Skeletal muscle cell (primary cell): ENCODE measurements at places on chromosomes 1 and 21.
A peak's percentile ranks its signal among the peaks of the same experiment; 100 is the strongest.

- no peak for DNase-seq
Observed at GRCh38 chr1:207155028-207155427, 51.0 kb downstream of the C4BPA start.

GRCh38 chr1:198937231-198938031 is 298.6 kb downstream of the PTPRC start:
- DNase-seq = peak; percentile 85

GRCh38 chr21:21213297-21213696 is 215.1 kb downstream of the NCAM2 start:
- DNase-seq = no peak

GRCh38 chr1:62689524-62689923 is 1.3 kb upstream of the DOCK7 start:
- DNase-seq = no peak

- no peak for DNase-seq
Observed at GRCh38 chr1:92538048-92538412, 51.3 kb upstream of the GFI1 start.

- no peak for DNase-seq
Observed at GRCh38 chr1:60678391-60678790, 404.0 kb upstream of the NFIA start.

DNA sequence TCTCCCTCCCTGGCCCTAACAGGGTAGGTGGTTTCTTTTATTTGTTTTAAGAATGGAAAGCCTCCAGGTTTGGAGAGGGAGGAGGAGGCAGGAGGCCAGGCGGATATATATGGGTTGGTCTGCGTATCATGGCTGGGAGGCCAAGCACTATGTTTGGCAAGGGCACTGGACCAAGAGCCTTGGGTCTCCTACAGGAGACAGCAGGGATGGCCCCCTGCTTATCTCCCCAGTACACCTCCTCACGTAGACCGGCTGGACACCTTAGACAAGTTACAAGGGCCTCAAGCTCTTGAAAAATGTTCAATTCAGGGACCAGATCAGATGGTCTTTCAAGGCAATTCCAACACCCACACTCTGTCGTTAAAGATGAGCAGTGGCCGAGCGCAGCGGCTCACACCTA is 10.9 kb downstream of the SLC41A1 start:
- no peak for DNase-seq

DNA sequence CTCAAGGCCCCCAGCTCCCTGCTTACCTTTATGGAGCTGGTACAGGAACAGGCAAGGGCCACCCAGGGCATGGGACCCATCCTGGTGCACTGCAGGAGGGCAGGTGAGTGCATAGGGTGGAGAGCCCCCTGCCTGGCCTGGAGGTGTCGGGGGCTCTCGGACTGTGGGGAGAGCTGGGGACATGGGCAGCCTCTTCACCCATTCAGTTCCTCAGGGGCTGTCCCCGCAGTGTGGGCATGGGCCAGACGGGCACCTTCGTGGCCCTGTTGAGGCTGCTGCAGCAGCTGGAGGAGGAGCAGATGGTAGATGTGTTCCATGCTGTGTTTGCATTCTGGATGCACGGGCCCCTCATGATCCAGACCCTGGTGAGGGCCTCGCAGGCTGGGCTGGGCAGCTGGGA is 7.3 kb upstream of the LGR6 start:
- DNase-seq = no peak

DNA sequence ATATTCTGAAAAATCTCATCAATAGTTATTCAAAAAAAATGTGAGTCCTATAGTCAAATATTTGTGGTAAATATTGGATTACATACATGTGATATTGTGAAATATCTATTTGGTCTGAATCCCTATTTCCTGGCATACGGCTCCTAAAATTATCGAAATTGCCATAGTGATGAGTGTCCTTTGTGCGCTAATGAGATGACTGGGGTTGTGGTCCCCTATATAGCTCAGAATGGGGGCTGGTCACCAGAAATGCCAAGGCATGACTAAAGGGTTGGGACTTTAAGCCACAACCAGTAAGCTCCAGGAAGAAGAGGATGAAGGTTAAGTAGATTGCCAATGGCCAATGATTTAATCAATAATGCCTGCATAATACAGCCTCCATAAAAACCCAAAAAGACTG is 610.2 kb upstream of the CHRM3 start:
- DNase-seq = no peak

DNA sequence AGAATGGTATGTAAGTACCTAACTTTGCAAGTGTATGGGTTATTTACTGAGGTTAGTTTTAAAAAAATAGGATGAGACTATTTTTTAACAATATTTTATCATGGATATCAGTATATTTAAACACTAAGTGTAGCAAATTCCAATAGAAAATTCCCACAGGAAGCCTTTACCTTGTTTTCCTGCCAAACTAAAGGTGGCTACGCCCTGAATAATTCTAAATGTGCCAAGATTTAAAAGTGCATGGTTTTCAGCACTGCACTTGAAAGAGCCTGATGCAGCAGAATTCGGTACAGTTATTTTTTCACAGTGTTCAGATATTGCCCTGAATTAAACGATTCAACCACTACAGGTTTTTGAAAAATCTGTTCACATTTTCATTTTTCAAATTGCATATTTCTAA is 1622.8 kb upstream of the B3GALT2 start:
- no peak for DNase-seq

DNA sequence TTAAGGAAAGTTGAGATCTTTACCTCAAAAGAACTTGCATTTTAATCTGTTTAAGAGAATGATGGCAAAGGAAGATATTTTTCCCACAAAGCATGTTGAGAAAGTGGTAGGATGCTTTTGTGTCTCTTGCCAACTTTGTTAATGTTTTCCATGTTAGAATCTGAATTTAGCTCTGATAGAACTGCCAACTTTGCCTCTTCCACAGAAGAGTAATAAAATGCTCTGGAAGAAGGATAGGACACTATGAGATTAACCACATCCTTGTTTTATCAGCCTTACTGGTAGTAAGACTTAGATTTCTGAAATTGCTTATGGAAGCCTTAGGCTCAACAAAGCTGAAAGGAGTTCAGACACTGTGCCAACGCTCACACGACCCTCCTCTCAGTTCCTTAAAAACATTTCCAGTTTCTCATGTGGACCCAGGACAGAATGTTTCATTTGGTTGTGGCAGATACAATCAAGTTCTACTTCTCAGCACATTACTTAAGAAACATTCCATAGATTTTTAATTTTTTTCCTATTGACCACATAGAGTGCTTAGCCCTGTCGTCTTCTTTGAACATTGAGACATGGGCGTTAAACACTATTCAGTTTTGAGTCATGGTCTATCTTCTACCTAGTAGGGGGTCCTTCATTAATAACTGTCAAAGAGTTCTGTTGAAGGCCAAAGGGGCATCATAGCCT is 59.0 kb downstream of the MTR start:
- DNase-seq = peak; percentile 41

DNA sequence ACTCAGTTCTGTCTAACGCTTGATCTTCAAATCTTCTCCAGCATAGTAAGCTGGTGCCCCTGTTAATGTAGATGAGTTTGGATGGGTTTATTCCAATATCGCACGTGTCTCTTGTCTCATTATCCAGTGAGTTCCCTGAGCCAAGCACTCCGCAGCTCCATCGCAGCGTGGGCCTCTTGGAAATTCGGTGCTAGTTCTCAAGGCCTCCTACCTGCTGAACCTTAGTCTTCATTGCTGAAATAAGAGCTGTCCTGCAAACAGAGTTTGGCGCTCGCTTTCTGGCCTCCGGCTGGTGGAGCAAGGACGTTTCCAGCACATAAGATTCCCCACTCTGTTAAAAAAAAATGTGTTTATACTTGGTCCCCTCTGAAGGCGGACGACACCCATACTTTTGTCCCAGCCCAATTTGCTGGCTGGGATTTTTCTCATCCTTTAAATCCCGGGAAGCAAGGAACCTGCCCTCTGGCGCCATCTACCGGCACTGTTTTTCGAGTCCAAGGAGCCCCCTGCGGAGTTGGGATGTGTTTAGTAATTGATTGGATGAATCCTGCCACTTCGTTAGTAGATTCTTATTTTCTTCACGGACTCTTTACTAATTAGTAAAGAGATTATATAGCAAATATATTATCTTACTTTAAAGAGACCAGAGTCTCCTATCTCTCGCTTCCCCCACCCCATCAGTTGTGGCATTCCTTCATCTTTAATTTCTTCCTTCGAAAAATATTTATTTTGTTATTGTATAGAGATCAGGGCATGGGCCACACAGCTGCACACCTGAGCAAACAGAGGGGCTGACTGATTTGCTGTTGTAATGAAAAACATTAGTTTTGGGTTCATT is 14.7 kb downstream of the JUN start:
- no peak for DNase-seq
